Activated T-helper 1 cell treated with anti-CD3 and anti-CD28 coated beads, Interleukin-2, amount 50 U/mL, for 16 hours (primary cell): ENCODE measurements at places on chromosomes 4 and X.
A peak's percentile ranks its signal among the peaks of the same experiment; 100 is the strongest.

- no peak for DNase-seq
These were observed 4.5 kb upstream of the C1QTNF7 start for GRCh38 chr4:15423285-15423711.

DNA sequence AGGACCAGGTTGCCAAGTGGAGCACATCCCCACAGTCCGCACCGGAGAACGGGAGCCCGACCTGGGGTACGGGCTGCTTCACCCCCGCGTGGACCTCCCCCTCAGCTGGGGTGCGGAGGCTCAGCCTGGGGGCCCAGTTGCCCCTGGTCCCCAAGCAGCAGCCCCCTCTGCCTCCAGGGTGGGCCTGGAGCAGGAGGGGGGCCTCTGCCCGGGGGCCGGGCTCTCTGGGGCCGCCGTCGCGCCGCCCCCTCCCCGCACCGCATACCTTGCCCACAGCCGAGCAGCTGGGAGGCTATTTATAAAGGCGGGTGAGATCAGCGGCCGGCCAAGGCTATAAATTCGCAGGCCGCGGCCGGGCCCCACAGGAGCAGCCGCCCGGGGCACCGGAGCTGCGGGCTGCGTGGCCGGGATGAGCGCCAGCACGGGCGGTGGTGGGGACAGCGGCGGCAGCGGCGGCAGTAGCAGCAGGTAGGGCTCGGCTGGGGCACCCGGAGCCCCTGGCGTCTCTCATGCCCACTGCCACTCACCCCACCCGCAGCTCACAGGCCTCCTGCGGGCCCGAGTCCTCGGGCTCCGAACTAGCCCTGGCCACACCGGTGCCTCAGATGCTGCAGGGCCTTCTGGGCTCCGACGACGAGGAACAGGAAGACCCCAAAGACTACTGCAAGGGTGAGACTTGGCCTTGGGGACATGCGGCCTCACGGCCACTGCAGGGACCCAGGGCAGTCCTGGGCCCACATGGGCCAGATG, at the start of gene SRPK3:
Gene SRPK3, plus strand, starts transcription at position 364 of the 750 bp plus-strand sequence. Its CDS starts 46 bp downstream, at position 410.
- DNase-seq, result no peak

- no peak for DNase-seq
These were observed 893 bp upstream of the GAB3 start for GRCh38 chrX:154751669-154752271.

DNA sequence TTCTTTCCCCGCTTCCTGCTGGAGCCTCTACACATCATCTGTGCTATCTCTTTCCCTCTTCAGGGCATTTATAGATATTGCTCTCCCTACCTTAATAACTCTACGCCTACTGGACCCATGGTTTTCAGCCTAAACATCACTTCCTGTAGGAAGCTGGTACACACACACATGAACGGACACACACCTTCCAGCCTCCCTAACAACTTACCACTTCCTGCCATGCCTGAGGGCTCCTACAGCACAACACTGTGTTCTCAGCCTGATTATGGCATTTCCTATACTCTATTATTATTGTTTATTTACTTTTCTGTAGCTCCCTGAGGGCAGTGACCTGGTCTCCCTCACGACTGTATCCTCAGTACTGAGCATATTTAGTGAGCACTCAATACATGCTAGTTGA, 163.6 kb upstream of the MAP3K15 start:
- DNase-seq, result no peak

DNA sequence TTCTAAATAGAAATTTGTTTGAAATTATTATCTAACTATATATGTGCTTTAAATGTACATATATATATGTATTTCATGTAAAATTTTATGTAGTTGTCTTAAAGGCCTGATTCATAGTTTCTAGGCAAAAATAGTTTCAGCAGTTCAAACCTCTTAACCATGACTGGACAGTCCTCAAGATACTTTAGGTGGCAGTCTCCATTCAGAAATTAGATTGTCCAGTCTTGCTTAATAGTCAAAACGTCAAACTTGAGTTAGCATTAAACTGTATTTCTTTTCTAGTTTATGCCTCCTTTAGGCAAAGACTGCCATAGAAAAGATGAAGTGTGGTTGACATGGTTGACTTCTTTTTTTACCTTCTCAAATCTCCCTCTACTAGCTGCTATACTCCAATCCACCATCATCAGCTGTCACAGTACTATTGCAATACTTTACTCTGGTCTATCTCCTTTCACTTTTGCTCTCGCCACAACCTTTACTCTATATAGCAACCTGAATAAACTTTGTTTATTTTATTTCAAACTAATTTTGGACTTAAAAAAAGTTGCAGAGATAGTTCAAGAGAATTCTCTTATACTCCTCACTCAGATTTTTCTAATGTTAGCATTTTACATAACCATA, 395.6 kb upstream of the DIPK2B start:
- DNase-seq, result no peak

GRCh38 chr4:26028793-26029567, 115.0 kb downstream of the SMIM20 start:
- peak; percentile 49 for DNase-seq

GRCh38 chr4:126242679-126243390, 928.1 kb downstream of the FAT4 start:
- DNase-seq, result no peak

- no peak for DNase-seq
These were observed 24.0 kb downstream of the HAND2 start for GRCh38 chr4:173505924-173506518.

DNA sequence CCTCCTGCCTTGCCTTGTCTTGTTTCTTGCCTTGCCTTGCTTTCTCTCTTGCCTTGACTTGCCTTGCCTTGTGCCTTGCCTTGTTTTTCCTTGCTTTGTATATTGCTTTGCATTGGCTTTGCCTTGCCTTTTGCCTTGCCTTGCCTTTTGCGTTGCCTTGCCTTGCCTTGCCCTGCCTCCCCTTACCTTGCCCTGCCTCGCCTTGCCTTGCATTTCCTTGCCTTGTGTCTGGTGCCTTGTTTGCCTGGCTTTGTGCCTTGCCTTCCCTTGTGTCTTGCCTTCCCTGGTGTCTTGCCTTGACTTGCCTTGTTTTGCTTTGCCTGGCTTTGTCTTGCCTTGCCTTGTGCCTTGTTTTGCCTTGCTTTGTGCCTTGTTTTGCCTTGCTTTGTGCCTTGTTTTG, 89.7 kb downstream of the TAB3 start:
- DNase-seq, result no peak

DNA sequence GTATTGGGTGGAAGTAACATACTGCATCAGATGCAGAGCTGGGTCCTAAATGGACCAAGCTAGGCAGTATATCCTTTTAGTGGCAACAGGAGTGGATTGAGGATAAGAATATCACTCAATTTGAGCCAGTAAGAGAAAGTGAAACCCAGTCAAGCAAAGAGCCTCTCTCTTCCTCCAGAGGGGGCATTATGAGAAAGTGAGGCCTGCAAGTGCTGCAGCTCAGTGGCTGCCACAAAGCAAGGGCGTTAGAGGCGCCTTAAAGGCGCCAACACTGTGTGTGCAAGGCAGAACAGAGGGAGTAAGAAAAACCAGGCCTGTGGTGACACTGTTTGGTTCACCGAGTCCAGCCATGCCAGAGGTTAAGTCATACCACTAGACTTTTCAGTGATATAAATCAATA, 17.5 kb downstream of the STX18 start:
- no peak for DNase-seq

DNA sequence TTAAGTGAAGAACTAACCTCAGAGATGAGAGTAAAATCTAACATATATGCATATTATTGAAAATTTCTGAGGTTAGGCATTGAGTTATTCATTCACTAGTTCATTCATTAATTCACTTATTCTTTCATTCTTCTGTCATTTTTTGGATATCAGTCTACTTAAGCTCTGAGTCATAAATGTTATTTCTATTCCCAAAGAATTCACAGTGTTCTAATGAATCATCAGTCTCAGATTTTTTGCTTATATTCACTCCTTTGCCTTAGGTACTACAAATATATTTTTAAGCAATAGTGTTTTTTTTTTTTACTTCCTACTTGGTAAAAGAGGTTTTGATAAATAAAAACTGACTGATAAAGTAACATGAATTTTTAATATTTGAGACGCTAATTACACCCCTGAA, 95.2 kb upstream of the DKK2 start:
- DNase-seq, result no peak
